ENCODE measurements at places on chromosomes 12 and 14.

DNA sequence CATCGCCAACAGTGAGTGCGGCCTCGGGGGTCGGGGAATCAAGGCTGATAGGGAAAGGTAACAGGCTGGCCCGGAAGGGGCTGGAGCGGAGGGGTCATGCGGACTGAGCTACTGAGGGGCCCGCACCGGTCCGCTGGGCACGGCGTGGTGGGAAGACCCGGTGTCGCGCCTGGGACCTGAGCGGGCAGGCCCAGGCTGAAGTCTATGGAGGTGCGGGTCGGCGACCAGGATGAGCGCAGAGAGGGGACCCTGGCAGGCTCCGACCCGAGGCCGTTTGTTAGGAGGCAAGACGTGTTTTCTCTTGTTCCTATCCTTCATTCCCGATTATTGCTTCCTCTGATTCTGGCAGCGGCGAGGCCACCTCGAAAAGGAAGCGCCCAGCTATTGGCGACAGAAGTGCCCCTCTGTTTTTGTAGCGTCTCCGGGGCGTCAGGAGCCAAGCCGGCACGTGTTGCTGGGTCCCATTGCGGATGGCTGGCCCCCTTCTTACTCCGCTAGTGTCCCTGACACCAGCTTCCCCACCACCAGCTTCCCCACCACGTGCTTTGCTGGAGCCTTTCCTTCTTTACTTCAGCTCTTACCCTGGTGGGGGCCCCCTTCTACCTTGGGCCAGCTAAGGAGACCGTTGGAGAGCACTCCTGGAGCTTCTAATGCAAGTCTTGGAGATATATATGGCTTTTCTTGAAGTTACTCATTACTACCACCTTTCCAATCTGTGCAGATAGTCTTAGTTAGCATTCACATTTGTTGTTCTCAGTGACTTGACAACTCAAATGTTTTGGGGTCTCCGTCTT is 653 bp downstream of the PA2G4 start:
- no peak for DNase-seq

DNA sequence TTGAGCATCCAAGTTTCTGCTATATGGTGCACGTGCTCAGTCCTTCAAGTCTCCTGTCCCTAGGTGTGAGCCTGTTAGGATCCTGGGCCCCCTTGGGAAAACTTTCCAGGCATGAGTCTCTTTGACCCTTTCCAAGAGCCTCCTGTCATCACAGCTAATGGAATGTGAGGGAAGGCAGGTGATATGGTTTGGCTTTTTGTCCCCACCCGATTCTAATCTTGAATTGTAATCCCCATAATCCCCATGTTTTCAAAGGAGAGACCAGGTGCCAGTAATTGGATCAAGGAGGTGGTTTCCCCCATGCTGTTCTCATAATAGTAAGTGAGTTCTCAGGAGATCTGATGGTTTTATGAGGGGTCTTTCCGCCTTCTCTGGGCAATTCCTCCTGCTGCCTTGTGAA is 265.5 kb downstream of the ATP23 start:
- no peak for DNase-seq

DNA sequence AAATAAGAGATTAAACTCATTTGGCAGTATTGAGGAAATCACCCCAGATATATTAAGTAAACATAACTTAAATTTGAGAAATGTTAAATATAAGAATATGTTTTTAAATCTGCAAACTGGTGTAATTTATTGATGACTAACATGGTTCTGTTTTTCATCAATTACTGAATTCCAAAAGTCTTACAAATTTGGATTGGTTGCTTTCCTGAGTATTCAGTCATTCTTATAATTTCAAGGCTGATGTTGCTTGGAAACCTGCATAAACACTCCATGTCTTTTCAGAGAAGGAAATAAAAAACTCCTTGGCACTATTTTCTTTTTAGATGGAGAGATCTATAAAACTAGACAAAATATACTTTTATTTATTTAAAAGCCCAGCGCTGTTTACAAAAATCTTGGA is 71.7 kb downstream of the NOVA1 start:
- no peak for DNase-seq

DNA sequence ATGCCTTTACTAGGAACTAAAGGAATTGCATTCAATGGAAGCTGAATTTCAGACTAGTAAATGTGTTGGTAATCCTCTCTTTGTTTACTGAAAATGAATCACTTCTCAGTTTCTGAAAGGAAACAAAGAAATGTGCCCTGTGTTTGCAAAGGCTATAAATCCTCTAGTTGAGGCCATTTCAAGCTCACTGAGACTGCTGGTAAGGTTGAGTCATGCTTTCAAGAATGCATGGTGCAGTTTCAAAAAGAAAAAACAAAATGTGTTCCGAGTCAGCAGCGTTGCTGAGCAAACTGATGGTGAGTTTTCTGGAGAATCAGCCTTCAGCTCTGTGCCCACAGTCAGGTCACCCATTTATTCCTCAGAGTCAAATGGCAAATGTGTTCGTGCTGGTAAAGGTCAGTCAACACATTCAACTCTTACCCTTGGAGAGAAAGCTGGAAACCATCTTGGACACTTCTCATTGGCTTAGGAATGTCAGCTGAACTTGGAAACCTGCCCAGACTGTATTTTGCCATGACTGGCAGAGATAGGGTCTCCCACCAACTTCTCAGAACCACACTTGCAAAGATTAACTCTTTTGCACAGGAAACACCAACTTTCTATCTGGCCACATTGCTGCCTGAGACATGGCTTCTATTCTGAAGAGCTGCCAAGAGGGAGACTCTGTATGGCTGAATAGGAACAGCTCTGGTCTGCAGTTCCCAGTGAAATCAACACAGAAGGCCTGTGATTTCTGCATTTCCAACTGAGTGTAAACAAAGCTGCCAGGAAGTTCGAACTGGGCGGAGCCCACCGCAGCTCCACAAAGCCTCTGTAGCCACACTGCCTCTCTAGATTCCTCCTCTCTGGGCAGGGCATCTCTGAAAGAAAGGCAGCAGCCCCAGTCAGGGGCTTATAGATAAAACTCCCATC is 484.4 kb downstream of the ATP23 start:
- peak; percentile 26 for DNase-seq

GRCh38 chr12:25855716-25856115 is 102.8 kb upstream of the RASSF8 start:
- DNase-seq, result no peak

DNA sequence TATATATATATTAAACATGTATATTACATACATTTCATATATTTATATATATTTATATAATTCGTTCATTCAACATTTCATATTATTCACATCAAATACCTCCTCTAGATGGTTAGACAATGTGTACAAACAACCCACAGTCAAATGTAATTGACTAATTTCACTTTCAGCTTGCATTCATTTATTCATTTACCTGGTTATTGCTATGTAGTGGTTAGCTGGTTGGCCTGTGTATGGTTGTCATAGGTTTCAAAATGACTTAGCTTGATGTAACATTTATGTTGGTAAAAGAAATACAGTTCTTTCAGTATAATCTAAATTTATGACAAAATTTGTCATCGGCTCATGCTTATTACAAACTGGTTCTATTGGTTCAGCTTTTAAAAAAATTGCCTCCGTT is 389 bp downstream of the OR4K13 start:
- DNase-seq, result no peak

GRCh38 chr14:72617391-72618031 is 276.4 kb downstream of the DPF3 start:
- DNase-seq, result no peak

DNA sequence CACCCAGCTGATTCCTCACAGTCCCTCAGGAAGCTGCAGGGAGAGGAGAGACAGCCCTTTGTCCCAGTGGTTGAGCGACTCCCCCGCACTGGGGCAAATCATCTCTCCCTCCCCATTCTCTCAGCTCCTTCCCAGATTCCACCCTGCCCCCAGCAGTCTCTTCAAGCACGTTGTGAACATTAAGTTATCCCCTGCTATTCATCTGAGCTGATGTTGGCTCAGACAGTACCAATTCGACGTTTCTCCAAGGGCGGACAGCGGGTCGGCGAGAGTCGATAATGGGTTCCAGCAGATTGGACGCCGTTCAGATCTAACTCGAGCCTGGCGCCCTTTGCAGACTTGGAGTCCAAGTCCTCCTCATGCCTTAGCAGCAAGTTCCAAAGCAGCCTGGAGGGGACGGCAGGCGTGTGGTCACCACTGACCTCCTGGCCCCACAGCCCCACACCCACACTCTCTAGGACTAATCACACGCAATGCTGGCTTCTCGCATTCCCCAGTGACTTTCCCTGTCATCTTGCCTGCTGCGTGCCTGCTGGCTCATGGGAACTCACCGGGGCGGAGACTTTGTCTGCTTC is 245.9 kb downstream of the CHST11 start:
- no peak for DNase-seq

DNA sequence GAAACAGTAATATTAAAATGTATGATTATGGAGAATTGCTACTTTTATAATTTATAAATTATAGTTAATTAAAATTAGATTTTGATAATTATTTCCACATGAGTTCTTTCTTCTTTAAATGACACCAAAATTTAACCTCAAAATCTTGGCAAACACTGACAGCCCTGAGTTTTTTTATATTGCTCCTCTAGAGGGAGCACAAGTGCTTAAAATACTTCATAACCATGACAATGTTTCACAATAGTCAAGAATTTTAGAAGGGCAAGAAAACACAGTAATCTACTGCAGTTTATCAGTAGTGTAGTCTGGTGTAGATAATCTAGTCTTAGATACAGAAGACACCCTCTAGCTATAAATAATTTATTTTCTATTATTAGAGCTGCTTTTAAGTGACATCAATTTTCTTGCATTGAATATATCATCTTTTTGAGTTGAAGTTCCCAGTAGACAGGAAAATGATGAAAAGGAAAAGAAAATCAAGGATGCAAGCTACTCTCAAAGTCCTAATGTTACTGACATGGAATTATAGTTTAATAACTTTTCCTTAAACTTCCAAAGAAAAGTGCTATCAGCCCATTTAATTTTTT is 14.3 kb upstream of the PTGER2 start:
- DNase-seq, result no peak

- no peak for DNase-seq
Measured at GRCh38 chr12:24909667-24910066, 39.2 kb downstream of the BCAT1 start.

GRCh38 chr12:88381466-88381865 is 198.8 kb downstream of the KITLG start:
- no peak for DNase-seq

GRCh38 chr14:89025561-89026236 is 201.2 kb downstream of the TTC8 start:
- no peak for DNase-seq

- DNase-seq, result no peak
Measured at GRCh38 chr12:14396071-14396470, 30.6 kb downstream of the ATF7IP start.

DNA sequence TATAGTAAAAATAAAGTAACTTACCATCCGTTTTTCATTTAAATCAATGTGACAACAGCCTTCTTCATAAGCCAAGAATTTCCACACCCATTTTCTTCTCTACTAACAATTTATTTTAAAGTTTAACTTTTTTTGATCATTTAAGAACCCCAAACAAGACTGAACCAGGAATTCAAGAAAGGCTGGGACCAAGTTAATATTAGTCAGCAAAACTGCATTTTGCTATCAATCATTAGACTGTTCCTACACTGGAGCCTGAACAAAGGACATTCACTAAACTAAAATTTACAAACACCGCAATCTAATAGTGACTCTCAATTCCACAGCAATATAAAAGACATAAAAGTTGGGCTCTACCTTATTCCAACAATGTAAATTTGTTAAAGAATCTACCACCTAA is 73.6 kb downstream of the OSBPL8 start:
- DNase-seq, result no peak

GRCh38 chr12:110821917-110822316 is 24.9 kb upstream of the CCDC63 start:
- DNase-seq, result no peak

DNA sequence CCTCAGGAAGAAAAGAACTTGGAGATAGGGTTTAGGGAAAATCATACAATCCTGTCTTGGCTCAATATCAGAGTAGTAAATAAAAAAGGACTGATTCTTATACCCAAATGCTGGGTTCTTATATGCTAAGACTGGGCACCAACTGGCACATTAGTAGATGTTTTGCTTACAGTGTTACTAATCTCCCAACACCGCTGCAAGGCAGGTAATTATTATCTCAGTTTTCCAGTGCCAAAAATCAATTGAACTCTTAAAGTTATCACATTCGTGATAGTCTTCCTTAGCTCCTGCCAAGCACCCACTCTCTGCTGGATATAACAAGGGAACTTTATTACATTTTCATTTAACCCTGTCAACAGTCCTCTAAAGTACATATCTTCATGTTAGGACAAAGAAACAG is 25.0 kb upstream of the HIGD1C start:
- DNase-seq, result no peak

- DNase-seq, result no peak
Measured at GRCh38 chr12:32270818-32271710, 128.3 kb upstream of the FGD4 start.

- no peak for DNase-seq
Measured at GRCh38 chr12:94545935-94546771, 86.5 kb upstream of the CEP83 start.

DNA sequence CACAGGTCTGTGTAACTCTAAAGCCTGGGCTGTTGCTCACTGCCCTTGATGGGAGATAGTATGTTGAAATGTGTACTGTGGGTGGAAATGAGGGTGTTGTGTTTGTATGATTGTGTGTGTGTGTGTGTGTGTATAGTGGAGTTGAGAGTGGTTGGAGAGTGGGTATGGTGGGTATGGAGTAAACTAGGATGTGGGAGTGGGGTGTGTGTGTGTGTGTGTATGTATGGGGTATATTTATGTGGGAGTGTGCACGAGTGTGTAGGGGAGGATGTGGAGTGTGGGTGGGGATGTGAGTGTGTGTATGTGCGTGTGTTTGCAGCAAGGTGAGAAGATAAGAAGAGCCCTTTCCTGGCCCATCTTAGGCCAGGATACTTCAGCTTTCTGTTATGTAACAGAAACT is 22.3 kb downstream of the RPH3A start:
- no peak for DNase-seq

DNA sequence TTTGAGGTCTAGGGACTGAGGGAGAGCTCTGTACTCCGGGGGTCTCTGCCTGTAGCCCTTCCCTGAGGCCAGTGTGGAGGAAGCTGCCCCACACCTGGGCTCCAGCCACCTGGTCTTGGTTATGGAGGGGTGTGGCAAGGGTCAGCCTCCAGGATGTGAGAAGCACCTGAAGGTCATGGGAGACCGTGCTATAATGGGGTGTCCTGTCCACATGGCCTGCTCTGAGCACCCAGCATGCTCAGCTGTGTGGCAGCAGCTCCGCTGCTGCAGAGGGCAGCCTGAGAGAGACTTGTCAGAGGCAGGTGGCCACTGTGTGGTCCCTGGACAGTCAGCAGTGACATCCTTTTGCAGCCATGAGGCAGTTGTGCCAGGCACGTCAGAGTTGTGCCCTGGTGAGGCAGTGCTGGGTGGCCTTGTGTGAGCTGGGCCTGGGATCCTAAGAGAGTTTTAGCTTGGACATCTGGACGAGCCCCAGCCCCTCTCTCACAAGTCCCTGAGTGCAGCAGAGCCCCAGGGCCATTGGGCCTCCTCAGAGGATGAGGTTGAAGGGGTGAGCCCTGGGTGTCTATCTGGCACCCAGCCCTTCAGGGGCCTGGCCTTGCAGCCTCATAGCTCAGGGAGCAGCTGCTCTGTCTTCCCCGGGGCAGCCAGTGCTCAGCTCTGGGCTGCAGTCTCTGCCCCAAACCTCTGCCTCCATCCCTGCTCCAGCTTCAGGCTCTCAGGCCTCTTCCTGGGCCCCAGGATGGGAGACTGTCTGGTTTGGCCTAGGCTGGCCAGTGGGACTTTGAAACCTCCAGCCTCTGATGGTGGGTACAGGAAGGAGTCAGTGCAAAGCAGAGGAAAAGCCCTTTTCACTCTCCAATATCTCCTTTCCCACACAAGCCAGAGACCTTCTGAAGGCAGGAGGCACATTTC is 7.4 kb upstream of the ATG101 start:
- no peak for DNase-seq

Measured in activated T-cell treated with anti-CD3 and anti-CD28 coated beads, Interleukin-2, amount 50 U/mL, for 24 hours (primary cell).